Stimulated activated effector memory CD8-positive, alpha-beta T cell treated with anti-CD3 and anti-CD28 coated beads, Interleukin-12 subunit alpha, Interleukin-12 subunit beta, amount 100 ng/mL, for 72 hours (primary cell): ENCODE measurements at places on chromosomes 5 and 9.
A peak's percentile ranks its signal among the peaks of the same experiment; 100 is the strongest.

GRCh38 chr5:128757196-128757959, 207.9 kb upstream of the SLC27A6 start:
- DNase-seq: no peak

GRCh38 chr5:137245438-137245837, 253.7 kb downstream of the SPOCK1 start:
- DNase-seq: no peak

GRCh38 chr5:37834542-37835379, 5.1 kb downstream of the GDNF start:
- no peak for DNase-seq

DNA sequence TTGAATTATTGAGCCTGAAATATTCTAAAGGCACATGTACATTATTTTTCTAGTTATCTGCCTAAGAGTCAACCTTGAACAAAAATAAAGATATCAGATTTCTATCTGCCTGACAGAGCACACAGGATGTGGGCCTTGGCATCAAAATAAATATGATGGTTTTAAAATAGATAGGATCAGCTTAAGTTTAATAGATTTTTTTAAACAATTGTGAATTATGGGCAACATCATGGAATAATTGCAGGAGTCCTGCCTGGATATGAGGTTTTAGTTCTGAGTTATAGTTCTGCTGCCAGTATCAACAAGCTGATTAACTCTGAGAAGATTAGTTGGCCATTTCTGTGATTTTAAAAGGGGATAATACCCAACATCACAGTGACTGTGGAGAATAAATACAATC, 107.0 kb upstream of the PCA3 start:
- no peak for DNase-seq

- DNase-seq: no peak
Observed at GRCh38 chr5:56272765-56273164, 39.6 kb upstream of the ANKRD55 start.

DNA sequence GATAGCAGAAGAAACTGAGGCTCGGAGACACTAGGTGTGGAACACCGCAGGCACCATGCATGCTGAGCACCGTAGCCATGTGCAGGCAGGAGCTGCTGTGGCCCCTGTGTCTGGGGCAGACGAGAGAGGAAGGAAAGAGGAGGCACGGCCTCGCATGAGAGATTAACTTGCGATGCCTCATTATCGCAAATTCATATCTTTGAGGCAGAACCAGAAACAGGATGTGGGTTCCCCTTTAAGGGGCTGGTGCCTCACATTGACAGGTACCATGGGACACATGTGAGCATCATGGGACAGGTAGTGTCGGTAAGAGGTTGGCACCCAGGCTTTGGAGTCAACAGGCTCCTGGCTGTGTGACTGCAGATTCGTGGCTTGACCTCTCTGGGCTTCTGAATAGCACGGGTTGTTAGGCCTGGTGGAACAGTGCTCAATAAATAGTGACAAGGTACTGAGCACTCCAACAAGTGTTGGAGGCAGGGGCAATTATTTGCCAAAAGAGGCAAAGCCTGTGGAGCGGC, 40.8 kb downstream of the NAIF1 start:
- DNase-seq: peak; percentile 77

GRCh38 chr9:115220319-115221005, 102.5 kb upstream of the TNC start:
- no peak for DNase-seq

DNA sequence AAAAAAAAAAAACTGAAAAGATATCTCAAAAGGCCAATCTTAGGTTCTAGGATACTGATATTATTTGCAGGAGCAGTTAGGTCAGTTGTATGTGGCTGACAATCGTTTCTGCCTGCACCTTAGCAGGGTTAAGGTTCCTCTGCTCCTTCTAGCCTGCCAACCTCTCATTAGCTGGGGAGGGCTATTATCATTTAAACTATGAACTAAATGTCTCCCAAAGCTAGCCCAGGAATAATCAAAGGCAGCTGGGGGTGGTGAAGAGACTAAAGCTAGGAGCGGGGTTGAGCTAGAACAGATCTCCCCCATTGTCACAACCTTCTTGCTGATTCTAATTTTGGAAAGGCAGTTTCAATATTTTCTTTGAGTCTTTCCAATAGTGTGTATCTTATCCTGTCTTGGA, 99.9 kb downstream of the ICE1 start:
- no peak for DNase-seq

DNA sequence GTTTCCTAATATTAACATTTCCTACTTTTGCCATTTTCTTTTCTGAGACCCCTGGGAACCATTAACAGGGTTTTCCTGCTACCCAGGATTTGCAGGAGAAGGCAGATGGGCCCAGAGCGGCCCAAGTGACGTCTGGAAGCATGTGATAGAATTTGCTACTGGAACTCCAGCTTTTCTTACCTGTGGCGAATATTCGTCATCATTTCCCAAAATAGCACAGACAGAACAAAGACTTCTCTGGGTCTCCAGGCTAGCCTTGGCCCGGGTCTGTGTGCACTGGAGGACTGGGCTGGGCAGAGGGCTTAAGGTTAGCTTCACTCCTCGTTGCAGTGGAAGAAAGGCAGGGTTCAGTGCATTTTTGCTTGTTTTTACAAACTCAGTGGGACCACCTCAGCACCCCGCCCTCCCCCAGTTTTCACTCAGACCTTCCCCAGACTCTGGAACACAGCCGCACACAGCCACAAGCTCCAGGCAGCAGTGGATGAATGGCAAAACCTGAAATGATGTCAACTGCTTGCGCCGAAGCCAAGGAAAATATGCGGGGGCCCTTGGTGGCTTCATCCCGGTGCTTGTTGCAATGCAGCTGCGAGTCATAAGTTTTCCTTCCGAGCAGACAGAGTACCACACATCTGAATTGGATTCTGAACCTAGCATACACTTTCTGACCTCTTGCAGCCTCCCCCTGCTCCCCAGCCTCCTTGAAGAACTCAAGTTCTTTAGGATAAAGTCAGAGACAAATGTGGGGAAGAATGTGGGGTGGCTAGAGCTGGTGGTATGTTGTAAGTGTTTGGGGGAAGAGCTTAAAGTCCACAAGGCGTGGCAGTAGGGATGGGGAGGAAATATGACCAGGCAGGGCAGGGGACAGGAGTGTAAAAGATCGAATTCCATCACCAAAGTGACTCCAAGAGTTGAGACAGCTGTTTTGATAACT, 586.0 kb downstream of the CCDC171 start:
- DNase-seq: no peak

DNA sequence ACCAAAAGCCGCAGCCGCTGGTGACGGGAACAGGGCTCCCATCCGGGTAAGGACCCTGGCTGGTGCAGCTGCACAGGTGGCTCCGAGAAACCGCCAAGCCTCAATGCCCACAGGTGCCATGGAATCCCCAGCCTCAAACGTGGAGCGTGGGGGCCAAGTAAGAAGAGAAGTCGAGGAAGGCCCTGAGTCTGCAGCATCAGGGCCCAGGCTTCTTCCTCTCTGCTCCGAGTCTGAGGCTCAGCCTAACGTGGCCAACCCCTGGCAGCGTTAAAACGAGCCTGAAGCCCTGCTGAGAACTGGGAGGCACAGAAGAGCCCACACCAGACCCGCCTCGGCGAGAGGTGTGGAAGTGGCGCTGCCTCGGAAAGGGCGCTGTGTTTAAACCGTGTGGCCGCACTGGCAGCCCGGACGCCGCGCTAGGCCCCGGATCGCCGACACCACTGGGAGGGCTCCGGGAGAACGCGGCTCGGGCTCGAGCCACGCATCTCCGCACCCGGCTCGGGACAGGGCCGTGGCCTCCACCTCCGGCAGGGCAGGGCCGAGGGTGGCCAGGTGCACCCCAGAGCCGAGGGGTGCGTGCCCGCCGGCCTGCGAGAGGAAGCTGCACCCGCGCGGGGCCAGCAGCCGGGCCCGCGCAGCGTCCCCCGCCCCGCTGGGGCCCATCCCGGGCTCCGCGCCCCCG, 730 bp downstream of the ZMYND19 start:
- DNase-seq: no peak

- no peak for DNase-seq
Observed at GRCh38 chr9:98678244-98678842, 30.4 kb downstream of the GABBR2 start.

DNA sequence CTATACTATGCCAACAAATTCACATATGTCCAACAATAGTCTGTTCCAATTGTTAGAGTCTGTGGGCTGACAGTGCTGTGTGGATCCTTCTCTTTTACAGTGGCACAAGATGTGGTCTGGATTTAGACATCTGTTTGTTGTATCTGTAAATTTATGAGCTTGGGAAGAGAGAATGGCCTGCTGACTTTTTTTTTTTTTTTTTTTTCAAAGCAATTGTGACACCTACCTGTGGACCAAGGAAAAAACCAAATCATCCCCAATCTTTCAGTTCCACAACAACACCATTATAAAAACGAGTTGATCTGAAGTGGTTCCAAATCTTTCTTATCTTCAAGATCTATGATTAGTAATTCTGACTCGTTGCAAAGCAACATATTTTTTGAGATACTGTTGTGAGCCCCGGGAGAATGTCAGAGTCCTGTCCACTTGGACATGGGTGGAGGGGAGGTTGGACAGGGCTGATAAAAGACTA, 4.9 kb downstream of the IRX2 start:
- DNase-seq: peak; percentile 25

GRCh38 chr5:109819878-109820277, 130.2 kb downstream of the MAN2A1 start:
- no peak for DNase-seq

DNA sequence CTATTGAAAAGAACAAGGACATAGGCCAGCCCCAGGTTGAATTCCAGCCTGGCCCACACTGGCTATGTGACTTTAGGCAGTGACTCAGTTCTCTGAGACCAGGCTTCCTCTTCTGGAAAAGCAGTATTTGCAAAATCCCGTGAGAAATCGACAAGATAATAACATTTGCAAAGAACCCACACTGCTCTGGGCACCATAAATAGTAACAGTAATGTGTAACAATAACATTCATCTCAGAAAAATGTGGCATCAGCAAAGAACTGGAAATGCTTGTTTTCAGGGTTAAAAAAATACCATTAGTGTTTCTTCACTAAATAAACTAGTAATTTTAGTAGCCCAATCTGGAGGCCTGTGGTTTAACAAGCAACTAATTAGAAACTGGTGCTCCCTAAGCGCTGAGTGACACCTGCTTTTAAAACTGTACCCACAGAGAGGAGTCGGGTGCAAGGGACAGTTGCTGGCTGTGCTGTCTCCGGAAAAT, 148.4 kb downstream of the TTLL11 start:
- DNase-seq: no peak

DNA sequence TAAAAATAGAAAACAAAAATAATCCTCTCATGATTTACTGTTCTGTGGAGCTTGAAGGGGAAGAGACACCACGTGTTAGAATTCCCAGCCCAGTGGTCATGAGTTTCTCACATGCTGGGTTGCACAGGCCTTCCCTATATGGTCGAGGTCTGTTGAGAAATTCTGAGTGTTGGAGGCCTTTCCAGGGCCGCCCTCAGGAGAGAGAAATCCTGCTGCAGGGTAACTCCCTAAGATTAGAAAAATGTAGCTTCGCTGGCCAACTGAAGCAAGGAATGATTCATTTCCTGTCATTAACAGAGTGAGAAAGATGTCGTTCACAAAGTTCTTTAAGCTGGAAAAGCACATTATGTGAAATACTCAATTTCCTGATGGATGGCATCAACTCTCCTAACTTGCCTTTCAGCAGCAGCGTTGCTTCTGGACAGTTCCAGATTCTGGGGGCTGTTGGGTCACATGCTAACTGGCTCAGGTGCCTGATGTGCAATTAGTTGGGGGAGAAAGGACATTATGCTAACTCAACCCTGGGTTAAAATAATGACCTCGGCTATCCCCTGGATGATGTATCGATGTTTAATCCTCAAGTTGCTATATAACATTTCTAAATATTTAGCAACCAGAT, 104.8 kb upstream of the CD180 start:
- no peak for DNase-seq

DNA sequence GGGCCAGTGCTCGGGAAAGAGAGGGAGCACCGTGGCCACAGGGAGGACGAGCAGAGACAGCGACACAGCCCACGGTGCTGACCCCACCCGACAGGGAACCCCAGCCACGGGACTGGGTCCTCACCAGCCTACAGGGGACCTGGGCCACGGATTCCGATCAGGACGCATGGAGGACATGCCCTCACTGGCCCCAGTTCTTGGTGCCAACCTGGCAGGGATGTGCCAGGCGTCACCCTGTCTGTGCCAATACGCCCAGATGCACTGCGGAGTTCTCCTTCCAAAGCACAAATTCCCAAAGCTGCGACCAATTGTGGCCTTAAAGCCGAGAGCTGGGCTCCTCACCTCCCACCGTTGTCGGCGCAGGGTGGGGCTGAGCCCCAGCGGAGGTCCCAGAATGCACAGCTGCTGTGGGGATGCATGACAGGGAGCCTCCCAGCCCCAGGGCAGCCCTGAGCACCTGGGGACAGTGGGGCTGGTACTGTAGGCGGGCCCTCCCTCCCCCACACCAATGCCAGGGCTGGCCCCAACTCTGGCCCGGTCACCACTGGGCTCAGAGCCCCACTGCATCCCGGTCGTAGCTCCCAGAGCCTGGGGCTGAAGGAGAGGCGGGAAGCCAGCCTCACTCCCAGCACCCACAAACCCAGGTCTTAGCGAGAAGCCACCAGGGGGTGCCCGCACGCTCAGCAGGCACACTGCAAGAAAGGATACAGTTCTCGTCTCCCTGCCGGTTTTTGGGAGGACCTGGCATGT, 44.2 kb downstream of the NKD2 start:
- DNase-seq: no peak

GRCh38 chr9:93587651-93588347, 11.4 kb downstream of the PHF2 start:
- DNase-seq: no peak
